Fibroblast of upper back skin (primary cell): ENCODE measurements at places on chromosomes 4 and X.

DNA sequence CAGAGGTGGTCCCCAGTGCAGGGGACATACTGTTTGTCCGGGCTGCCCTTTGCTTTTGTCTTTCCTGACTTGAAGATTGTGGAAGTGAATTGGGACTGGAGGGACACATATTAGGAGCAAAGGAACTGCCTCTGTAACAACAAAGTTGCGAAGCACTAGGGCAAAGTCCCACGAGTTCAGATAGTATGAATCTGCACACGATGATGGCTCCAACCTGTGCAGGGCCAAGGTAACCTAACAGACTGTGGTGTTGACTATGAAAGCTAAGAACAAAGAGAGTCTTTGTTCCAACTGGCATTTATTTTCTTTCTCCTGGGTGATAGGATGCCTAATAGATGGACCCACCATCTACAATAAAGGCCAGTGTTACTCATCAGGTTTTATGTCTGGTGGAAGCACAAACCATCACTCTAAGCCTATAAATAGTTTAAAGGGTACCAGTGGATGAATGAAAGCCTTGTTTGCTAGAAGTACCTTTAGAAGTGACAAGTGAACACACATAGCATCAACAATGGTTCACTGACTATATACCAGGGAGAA, 71.8 kb downstream of the TMA16 start:
- DNase-seq, result no peak

DNA sequence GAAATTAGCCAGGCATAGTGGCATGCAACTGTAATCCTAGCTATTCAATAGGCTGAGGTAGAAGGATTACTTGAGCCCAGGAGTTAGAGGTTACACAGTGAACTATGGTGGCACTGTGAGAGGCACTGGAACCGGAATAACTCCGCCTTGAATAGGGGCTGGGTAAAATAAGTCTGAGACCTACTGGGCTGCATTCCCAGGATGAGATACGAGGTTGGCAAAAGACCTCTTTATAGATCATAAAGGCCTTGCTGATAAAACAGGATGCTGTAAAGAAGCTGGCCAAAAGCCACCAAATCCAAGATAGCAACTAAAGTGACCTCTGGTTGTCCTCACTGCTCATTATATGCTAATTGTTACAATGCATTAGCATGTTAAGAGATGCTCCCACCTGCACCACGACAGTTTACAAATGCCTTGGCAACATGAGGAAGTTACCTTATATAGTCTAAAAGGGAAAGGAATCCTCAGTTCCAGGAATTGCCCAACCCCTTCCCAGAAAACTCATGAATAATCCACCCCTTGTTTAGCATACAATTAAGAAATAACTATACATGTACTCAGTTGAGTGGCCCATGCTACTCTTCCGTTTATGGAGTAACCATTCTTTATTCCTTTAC, 88.6 kb downstream of the CENPC start:
- DNase-seq, result no peak

- no peak for DNase-seq
Measured at GRCh38 chr4:40878548-40879055, 128.8 kb downstream of the NSUN7 start.

GRCh38 chr4:173573286-173573685, 43.3 kb upstream of the HAND2 start:
- DNase-seq, result no peak

GRCh38 chr4:186201535-186202230, 10.3 kb downstream of the CYP4V2 start:
- peak; percentile 4 for DNase-seq

DNA sequence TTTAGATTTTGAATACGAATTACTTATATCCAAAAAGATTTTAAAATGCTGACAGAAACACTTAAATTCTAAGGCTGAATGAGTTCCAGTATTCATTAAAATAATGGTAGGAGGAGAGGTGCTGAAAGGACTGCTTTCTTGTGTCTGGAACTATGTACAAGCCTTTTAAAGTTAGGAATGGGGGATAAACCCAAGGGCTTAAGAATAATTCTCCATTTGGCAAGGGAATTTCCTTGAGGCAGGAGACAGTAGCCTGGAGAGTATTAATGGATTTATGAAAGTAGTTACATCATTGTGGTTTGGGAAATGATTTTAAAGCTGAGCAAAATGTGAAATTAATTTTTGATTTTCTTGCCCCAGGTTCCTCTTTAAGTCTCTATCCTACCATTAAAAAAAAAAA, 266.5 kb upstream of the KCNIP4 start:
- peak; percentile 70 for DNase-seq

- no peak for DNase-seq
Measured at GRCh38 chr4:138671606-138672084, 343.9 kb upstream of the NOCT start.

- no peak for DNase-seq
Measured at GRCh38 chr4:23877758-23878229, 12.1 kb downstream of the PPARGC1A start.

- DNase-seq, result no peak
Measured at GRCh38 chrX:65576160-65576559, 41.6 kb upstream of the LAS1L start.

GRCh38 chr4:5712517-5712916, 1.5 kb downstream of the EVC start:
- DNase-seq, result peak; percentile 76

GRCh38 chr4:148443512-148444295, 1.5 kb upstream of the NR3C2 start:
- DNase-seq, result no peak

DNA sequence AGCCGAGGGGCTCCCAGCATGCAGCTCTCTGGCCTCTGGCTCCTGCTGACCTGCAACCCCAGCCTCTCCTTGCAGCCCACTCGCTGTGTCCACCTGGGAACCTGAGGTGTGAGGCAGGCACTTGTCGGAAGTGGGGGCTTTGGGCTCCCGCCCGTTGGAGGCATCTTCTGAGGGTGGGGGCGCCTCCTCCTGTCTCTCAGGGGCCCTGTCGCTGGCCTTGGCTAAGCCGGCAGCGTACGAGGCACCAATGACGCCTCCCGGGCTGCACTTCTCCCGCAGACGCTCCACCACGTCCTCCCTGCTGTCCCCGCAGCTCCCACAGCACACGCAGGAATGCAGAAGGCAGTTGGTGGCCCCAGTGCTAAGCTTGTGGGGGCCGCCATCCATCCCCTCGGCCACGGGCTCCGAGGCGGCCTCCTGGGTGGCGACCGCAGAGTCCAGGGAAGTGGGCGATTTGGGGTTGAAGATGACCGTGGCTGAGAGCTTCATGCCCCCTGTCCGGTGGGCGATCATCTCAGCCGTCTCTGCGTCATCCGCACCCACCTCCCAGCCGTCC, 42.5 kb upstream of the MXD4 start:
- DNase-seq, result no peak

DNA sequence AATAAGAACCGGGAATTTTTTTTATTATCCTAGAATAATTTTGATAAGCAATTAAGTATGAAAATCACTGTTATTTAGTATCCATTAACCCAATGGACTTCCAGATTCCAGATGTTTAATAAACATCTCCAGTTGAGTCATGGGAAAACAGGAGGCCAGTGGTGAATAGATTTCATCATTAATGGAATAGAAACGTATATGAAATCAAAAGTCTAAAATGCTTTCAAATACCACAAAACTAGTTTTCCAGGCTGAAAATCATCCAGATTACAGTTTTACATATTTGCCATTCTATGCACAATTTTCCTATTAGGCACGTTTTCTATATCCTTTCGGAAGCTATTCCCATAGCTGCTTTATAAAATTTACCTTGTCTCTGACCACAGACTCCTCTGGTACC, 35.0 kb downstream of the IRF2 start:
- peak; percentile 19 for DNase-seq

DNA sequence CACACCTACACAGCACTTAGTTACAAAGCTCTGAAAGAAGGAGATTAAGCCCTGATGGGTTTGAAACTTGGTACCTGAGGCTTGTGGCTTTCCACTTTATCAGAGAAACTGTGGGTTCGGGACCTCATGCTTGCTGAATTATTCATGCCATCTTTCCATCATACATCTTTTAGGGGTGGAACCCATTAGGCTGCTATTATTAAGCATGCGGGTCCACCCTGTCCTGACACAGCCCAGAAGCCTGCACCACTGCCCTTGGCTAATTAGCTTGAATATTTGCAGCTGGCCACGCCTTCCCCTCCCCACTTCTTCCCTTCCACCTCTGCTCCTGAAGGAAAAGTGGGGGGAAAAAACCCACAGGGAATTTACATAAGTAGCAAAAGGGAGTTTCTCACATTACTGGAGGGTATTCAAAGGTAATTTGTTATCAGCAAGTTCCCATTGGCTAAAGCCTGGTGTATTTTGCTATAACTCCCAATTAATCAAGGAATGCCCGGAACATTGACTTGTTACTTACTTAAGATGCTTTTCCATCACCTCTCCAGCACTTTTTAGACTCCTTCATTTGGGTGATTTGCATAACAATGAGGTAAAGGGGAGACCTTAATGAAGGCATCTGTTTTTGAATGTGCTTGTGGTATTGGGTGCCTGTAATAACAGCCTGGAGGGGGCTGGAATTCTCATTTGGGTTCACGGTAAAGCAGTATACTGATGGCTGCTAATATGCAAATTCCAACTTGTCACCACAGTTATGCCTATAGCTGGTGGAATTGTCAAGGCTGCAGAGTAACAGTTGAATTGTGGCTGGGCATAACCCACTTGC, 231.7 kb upstream of the GATB start:
- DNase-seq, result no peak

GRCh38 chr4:54581807-54582206, 76.0 kb upstream of the KIT start:
- no peak for DNase-seq

DNA sequence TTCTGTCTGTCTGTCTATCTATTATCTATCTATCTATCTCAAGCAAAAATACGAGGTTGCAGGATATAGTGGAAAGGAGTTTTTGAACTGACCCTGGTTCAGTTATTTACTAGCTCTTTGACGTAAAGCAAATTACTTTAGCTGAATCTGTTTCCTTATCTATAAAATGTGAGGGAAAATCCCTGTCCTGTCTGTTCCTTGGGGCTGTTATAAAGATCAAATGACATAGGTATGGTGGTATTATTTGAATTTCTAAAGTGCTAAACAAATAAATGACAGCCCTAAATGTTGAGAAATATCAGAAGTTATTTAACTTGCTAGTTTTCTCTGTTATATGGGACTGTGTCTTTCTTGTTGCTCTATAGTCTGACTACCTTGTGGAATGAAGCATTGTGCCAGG, 55.0 kb downstream of the MAGEC1 start:
- DNase-seq, result no peak

DNA sequence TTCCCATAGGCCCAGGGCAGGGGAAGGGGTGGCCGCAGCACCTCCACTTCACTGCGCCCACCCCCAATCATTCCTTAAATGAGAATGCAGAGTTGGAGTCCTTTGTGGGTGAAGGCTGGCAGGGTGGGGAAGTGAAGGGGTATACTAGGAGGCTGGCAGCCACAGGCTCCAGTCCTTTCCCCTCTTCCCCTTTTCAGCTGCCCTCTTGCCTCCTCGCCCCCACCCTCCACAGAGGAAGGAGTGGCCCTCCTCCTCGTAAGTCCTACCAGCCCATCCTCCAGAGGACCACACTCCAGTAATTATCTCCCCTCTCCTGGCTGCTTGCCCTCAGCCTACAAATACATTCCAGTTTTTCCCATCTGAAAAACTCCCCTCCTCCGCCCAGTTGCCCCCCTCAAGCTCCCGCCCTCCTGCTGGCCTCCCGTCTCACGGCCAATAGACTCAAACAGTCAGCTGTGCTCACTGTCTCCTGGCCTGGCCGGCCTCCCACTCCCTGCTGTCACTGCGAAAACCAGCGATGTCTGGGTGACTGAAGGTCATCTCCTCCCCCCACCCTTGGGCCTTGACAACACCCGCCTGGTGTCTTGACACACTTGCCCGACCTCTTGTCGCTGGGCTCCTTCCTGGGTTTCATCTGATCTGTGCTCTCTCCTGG, 38.8 kb downstream of the EFNB1 start:
- peak; percentile 29 for DNase-seq

- DNase-seq, result peak; percentile 57
Measured at GRCh38 chrX:68930542-68931317, 101.9 kb downstream of the EFNB1 start.

GRCh38 chr4:37715889-37716402, 29.8 kb upstream of the RELL1 start:
- peak; percentile 44 for DNase-seq

GRCh38 chr4:6539009-6539764, 35.8 kb upstream of the MAN2B2 start:
- DNase-seq, result no peak

DNA sequence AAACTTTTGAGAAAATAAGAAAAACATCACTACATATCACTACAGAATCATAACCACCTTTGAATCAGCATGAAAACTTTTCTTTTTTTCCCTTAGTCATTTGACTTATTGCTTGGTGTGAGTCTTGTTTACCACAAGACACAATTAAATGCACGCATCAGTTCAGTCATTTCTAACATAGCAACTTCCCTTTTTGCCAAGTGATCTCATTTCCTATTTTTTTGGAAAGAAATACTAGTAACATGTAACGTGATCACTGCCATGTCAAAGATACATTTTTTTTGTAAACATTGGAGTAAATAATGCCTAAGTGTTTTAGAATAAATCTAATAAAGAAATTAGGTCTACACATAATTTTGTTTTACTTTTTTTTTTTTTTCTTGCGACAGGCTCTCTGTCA, 5.1 kb upstream of the CXCL8 start:
- peak; percentile 58 for DNase-seq

DNA sequence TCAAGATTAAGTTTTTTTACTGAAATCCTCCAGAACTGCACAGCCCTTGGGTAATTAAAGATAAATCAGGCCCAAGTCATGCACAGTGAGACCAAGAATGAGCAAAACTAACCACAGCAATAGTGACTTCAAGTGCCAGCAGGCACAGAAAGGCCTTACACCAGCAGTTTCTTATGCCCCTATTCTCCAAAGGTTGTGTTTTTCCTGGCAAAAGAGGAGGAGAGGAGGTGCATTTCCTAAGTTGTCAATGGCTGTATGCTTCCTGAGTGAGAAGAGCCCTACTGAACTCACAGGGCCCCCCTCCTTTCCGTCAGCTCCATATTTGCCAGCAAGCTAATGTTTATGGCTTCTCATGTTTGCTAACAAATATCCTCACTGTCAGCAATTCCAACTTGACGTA, 418.7 kb upstream of the INTU start:
- DNase-seq, result peak; percentile 30

GRCh38 chr4:152665691-152666395, 14.0 kb downstream of the TMEM154 start:
- DNase-seq, result no peak

DNA sequence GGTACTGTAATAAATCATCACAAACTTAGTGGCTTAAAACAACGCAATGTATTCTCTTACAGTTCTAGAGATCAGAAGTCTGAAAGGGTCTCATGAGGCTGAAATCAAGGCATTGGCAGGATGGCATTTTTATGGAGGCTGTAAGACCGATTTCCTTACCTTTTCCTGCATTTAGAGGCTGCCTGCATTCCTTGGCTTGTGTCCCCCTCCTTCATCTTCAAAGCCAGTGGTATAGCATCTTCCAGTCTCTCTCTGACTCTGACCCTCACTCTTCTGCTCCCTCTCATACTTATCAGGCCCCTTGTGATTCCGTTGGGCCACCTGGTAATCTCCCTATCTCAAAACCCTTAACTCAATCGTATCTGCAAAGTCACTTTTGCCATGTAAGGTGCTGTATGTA, 258.2 kb upstream of the JADE1 start:
- no peak for DNase-seq
